ENCODE measurements at places on chromosomes 16 and 17.

DNA sequence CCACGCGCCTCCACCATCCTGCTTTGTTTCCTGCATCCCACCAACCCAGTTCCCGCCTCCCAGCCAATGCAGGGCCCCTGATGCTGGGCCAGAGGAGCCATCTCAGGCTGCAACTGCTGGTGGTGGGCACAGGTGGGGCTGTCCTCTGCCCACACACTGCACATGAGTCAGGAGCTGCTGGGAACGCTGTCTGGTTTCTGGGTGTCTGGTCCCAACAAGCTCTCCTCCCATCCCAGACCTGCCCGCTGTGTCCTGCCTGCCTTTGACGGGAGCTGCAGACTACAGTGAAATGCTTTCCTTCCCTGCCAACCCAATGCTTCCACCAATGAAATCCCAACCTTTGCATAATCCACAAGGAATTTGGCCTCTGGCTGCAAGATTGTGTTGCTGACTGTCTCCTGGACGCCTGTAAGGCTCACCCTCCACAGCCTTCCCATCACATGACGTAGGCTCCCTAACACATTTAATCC, 98.9 kb downstream of the N4BP1 start:
- DNase-seq = peak; percentile 74

GRCh38 chr16:66278111-66278531, 88.4 kb upstream of the CDH5 start:
- no peak for DNase-seq

DNA sequence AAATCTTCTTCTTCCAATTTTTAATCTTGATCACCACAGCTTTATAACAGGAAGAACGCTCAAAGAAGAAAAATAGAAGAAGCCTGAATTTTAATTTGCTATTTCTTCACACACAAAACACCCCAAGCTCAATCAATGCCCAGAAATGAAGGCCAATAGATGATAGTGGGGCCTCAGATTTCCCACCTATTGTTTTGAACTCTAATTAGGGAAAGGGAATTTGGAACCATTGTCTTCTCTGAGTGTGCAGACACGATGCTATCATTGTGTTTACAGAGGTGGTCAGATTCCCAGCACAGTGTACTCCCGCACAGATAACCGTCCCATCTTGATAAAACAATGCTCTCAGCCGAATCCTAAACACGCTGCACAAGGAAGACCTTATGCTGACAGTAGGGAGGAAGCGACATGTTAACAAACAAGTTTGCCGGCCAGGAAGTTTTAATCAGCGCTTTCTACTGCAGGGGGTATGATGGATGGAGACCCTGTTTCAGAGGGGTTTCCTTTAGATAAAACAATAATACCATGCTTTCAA, 684.7 kb downstream of the MAF start:
- DNase-seq = no peak

DNA sequence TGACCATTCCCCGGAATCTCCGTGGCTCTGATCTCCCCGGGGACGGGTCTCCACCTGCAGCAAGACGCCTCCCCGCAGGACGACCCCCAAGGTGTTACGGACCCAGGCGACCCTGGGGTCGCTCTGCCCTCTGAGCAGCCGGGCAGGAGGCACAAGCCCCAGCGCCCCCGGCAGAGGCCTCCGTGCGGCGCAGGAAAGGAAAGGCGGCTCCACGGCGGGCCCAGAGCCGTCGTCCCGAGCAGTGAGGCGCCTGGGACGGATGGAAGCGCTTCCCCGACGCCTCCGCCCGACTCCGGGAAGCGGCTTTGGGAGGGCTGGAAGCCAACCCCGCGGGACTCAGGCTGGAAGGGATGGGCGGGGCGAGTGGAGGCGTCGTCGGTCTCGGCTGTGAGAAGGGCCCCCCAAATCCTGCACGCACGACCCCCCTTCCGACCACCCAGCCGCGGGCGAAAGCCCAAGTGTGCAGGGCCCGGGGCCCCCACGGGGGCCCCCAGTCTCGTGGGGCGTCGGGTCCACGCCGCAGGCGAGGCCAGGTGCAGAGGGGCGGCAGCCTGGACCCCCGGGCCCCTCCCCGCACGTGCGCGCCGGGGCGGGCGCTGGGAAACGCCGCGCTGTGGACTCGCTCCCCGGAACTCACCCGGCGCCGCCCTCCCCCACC, 32.7 kb upstream of the RPH3AL start:
- no peak for DNase-seq

DNA sequence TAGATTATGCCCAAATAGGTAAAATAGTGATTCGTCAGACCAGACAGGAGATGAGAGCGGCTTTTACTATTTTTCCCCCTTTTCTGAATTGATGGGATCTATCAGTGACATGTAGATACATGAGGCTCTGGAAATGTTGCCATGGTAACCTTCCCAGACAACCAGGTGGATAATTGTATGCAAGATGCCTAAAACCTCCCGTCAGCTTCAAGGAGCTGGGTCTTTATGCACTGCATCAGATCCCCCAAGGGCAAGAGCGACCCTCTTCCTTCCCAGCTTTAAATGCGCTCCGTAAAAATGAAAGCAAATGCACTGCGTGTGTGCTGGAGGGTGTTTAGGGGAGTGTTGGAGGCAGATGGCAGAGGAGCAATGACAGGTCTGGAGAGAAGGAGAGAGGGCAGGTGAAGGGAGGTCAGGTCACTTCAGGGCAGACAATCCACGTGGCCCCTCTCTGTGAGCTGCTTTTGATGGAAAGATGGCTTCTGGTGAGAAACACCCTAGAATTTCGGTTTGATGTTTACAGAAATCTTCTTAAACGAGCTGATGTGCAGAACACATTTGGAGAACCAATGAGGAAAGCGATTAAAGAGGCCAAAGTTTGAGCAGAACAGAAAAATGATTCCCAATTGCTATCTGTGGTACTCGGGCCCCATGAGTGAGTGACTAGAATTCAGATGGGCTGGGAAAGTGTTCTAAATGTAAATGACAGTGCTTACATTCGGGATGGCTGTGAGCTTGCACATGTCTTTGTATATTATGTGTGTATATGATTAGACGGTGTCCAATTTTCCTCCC, 461.7 kb upstream of the HSBP1 start:
- no peak for DNase-seq

GRCh38 chr17:47239967-47240651, 13.5 kb upstream of the ITGB3 start:
- no peak for DNase-seq

GRCh38 chr16:48076455-48077012, 79.3 kb downstream of the ABCC12 start:
- no peak for DNase-seq

DNA sequence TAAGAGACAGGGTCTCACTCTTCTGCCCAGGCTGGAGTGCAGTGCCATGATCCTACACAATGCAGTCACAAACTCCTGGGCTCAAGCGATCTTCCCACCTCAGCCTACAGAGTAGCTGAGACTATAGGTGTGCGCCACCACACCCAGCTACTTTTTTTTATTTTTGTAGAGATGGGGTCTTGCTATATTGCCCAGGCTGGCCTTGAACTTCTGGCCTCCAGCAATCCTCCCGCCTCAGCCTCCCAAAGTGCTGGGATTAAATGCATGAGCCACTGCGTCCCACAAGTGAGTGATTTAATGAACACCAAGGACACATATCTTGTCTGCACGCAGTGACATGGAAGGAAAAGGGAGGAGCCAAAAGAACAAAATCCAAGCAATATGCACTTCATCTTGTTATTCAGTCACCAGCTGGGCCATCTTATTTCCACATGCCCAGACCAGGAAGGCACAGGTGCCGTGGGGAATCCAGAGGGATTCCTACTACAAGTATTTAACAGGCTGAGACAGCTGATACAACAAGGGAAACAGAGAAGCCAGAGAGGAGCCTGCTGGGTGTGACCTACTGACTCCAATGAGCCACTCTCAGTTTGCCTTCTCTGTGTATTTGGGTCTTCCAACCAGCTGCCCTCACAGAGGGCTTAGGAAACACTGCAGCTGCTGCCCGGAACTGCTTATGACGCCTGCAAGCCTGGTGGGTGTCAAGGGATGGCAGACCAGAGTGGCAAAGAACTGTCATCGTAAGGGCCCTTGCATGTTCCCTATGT, 17.0 kb downstream of the LSM12 start:
- DNase-seq = no peak

DNA sequence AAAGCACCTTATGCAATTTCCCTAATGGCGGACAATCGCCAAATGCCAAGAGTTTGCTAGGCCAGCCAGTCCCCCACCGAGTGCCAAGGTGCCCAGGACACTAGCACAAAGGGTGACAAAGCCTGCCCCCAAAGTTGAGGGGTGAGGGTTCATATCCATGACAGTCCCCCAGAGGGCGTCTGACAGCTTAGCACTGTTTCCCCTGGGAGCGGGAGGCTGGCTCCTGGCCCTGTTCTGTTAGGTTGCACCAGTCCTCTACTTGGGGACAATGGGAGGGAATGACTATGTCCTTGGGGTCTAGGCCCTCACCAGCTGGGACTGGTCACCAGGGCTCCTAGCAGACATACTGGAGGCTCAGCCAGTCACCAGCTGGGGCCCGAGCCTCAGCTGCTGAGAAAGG, 66.9 kb downstream of the MYO18A start:
- DNase-seq = no peak

GRCh38 chr16:959232-960040, 11.3 kb downstream of the LMF1 start:
- no peak for DNase-seq

DNA sequence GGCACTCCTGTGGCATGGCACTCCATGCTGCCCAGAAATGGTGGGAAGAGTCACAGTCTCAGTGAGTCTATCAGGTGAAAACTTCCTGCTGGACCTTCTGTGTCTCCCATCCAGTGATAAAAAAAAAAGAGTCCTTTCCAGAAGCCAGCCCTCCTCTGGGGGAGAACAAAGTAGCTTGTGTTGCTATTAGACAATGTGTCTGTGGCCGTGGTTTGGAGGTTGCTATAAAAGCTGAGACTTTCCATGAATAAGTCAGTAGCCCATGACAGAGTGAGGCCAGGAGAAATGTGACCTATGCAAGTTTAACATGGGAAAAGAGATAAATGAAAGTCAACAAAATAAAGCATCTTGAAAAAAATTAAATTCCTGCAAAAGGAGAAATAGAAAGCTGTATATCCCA, 250.7 kb upstream of the MON1B start:
- DNase-seq = no peak

- no peak for DNase-seq
These were observed 19.2 kb downstream of the RAI1 start for GRCh38 chr17:17700251-17700969.

- no peak for DNase-seq
These were observed 82.5 kb downstream of the NETO2 start for GRCh38 chr16:47061204-47061603.

GRCh38 chr16:68768771-68769170, 31.7 kb downstream of the CDH1 start:
- DNase-seq = no peak

DNA sequence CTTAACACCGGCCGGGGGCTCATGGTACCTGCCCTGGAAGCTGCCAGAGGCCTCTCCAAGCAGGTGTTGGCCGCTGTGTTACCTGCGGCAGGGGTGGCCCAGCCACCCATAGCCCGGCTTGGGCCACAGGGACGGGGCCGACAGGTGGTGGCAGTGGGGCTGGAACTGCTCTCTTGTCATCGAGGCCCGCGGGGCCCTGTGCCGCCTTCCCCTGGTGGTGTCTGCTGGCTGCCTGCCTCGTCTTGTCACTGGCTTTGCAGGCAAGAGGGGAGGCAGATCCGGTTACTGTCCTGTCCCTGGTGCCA, 27.1 kb downstream of the GSE1 start:
- no peak for DNase-seq

DNA sequence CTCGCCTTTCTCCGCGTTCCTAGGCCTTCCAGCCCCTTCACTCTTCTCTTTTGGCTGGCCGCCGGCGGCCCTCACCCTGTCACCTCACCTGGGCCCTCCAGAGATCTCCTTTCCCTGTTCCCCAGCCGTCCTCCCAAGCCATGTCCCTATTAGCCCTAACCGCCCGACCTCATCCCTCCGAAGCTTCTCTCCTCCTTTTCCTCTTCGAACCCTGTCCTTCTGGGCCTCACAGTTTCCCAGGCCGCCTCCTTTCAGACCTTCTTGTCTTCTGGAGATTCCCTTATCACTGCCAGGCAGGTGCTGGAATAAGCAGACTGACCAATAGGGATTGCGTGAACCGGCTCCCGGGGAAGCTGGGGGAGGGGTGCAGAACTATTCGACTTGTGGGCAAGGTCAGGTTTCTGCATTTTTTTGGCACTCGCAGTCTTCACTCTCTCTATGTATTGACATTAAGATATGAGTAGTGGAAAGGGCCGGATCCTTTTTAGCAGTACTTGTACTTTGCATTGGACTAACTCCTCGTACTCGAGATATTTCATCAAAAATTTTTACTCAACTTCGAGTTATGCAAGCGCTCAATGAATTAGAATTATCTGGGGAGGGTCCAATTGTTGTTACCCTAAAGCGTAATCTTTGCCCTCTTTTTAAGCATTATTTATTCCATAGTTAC, 690 bp downstream of the RHOT1 start:
- DNase-seq = no peak

DNA sequence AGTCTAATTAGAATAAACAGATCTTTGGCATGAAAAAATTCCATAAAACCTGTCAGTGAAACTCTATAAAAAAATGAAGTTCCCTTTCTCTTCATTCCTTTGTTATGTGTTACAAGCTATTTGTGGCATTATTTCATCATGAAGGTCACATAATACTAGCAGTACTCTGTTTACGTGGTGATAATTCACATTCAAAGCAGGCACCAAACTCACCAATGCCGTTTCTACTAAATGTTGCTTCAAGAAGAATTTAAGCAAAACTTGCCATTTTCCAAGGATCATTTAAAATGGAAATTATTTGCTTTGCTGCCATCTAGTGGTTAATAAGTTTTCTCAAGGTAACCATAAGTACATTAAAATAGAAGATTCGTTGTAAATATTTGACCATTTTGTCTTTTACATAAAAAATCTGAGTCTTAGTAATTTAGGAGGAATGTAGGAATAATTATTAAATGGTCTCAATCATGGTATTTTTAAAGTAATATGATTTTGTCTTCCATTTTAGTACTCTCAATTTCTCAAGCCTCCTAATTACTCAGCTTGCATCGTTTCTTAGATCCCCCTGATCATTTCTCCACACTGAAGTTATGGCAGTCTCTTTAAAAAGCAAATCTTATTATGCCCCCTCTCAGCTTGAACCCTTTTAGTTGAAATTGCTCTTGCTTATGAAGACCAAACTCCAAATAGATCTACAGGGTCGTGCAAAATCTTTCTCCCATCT, 80.8 kb downstream of the OMG start:
- DNase-seq = no peak

All from chondrocyte (in vitro differentiated cells).